ENCODE measurements at places on chromosomes 3 and 15.
A peak's percentile ranks its signal among the peaks of the same experiment; 100 is the strongest.

DNA sequence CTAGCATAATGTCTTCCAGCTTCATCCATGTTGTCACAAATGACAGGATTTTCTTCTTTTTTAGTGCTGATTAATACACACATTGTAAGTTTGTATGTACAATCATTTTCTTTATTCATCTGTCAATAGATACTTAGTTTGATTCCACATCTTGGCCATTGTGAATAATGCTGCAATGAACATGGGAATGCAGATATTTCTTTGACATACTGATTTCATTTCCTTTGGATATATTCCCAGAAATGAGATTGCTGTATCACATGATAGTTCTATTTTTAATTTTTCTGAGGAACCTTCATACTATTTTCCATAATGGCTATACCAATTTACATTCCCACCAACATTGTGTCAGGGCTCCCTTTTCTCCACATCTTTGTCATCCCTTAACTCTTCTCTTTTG lies 117.9 kb downstream of the MEIS2 start:
- DNase-seq = no peak

- DNase-seq = no peak
These were observed 100.4 kb upstream of the NR2E3 start for GRCh38 chr15:71709808-71710418.

DNA sequence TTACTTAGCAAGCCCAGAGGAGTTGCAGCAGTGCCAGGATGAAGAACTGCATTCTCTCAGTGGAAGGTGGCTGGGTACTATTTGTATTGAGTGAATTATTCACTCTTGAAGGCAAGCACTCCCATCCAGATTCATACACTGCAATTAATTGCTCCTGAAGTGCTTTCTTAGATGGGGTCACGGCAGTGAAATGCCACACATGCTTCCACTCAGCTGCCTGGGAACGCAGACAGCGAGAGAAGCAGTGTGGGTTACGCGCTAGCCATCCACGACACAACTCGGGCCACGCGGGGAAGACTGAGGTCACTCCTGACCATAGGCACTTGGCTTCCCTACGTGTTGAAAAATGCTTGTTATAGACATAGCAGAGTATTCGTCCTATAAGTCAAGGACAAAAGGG lies 30.8 kb upstream of the LMCD1 start:
- DNase-seq = no peak

DNA sequence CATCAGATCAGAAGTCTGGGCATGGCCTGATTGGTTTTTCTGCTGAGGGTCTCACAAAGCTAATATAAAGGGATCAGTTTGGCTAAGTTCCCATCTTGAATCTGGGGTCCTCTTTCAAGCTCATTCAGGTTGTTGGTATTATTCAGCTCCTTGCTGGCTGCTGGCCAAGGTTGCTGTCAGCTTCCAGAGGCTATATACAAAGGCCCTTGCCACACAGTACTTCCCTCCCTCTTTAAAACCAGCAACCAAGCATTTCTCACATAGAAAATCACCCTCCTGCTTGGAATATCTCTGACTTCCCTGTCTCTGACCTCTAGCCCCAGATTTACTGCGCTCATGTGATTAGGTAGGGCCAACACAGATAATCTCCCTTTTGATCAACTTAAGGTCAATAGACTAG lies 442.9 kb downstream of the ERC2 start:
- DNase-seq = no peak

DNA sequence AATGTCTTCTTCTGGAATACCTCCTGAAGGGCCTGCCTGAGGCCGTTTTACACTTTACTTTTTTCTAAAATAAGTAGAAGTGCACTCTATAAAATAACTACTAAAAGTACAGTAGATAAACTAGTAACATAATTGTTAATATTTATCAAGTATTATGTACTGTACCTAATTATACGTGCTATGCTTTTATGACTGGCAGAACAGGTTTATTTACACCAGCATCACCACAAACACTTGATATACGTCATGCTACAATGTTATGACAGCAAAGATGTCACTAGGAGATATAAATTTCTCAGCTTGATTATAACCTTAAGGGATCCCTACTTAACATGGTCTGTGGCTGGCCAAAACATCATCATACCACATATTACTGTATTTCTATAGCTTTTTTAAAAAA lies 29.4 kb downstream of the DLG1 start:
- DNase-seq = no peak

DNA sequence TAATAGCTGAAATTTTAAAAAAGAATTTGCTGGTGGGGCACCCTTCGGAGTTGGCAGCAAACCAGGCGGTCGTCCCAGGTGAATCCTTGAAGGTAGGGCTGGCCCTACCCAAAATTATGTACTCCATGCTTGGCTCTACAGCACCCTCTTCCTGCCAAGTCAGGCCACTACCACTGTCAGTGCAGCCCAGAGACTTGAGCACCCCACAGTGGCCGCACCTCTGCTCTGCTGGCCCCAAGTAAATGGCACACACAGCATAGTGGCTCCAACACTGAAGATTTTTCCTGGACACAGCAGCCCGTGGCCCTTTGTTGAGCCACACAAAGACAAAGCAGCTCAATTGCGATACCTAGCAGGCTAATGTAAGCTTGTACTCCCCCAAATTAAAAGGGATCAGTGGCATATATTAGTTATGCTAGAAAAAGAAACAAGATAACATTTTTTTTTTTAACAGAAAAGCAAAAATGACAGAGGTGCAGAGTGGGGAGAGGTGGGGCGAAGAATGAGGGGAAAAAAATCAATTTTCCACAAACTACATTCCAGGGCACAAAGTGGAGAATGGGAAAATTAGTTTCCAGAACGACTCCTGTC lies 250.5 kb downstream of the UACA start:
- peak; percentile 68 for DNase-seq

- DNase-seq = no peak
These were observed 17.1 kb downstream of the CD80 start for GRCh38 chr3:119542168-119542767.

- no peak for DNase-seq
These were observed 343.0 kb downstream of the ZBTB20 start for GRCh38 chr3:114804099-114804498.

GRCh38 chr3:85182975-85183752 lies 224.4 kb downstream of the CADM2 start:
- no peak for DNase-seq

DNA sequence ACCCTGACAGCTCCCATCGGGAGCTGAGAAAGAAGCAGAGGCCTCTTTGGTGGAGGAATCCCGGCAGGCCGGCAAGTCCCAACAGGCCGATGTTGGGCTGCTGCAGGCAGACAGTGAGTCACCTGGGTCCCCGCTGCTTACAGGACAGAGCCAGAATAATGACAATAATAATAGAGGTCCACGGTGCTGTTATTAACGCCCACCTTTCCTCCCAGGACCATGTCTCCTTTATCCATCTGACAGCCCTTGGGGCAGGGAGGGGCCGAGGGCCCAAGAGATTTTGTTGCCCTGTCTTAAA lies 29.3 kb upstream of the MAGEF1 start:
- DNase-seq = no peak

GRCh38 chr3:74353039-74353438 lies 261.4 kb downstream of the CNTN3 start:
- no peak for DNase-seq

- DNase-seq = no peak
These were observed 45.6 kb downstream of the NME9 start for GRCh38 chr3:138284079-138284478.

DNA sequence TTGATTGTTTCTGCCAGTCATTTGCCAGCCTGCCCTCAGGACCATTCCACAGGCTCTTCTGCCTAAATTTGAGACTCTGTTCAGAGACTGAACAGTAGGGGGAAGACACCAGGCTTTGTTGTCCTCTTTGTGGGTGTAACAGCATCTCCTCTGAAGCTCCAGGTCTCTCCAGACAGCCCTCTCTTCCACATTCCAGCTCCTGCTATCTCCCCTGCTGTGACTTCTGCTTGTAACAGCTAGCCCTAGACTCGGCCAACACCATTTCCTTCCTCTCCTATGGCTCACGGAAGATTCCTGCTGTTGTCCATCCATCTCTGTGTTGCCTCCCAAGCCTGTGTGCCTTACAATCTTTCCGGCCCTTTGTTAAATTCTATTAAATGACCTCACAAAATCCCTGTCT lies 40.2 kb downstream of the SUCLG2 start:
- no peak for DNase-seq

DNA sequence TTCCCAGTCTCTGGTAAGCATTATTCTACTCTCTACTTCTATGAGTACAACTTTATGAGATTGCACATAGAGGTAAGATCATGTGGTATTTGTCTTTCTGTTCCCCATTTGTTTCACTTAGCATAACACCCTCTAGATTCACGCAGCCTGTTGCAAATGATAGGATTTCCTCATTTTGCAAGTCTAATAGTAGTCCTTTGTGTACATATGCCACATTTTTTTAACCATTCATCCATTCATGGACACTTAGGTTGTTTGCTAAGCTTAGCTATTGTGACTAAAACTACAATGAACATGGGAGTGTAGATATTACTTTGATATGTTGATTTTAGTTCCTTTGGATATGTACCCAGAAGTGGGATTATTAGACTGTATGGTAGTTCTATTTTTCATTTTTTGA lies 717.9 kb upstream of the ALCAM start:
- no peak for DNase-seq
